Stimulated activated CD4-positive, alpha-beta T cell treated with anti-CD3 and anti-CD28 coated beads, Interleukin-4, amount 100 ng/mL, for 4 hours (primary cell): ENCODE measurements at places on chromosomes 16 and 17.

- no peak for DNase-seq
These were observed 2.2 kb downstream of the JUP start for GRCh38 chr17:41784207-41784744.

DNA sequence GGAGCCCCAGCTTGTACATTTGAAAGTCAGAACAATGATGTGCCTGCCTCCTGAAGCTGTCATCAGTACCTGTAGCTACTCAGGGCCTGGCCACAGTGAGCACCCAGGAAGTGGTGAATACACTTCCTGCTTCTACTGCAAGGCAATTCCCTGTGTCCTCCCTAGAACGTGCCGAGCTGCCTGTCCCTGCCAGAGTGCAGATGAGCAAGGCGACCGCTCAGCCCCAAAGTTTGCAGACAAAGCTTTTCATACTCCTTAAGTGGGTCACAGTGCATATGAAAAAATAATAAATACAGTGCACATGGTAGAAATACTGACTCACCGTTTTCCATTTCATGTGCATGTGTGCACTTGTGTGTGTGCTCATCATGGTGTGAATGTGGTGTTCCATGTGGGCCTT lies 77.3 kb downstream of the MPRIP start:
- peak; percentile 61 for DNase-seq

DNA sequence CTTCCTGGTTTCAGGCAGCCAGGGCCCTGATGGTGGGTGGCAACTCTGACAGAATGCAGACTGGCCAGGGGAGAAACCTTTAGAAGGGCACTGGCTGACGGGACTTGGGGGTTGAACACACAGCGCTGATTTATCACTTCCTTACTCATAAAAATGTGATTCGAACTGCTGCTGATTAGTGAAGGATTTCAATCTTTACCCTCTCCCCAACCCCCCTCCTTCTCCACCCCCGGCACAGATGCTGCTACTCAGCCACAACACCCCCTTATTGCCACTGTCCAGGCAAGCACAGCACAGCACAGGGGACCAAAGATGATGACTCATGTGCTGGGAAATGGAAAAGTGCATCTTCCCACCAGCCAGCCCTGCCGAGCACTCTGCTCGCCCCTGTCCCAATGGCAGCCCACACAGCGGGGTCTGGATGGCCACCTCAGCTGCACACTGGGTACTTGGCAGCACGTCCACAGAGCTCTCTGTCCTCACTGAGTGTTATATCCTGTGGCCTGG lies 70.1 kb downstream of the SMG6 start:
- DNase-seq = no peak

GRCh38 chr17:51124640-51125503 lies 4.2 kb upstream of the SPAG9 start:
- DNase-seq = no peak

DNA sequence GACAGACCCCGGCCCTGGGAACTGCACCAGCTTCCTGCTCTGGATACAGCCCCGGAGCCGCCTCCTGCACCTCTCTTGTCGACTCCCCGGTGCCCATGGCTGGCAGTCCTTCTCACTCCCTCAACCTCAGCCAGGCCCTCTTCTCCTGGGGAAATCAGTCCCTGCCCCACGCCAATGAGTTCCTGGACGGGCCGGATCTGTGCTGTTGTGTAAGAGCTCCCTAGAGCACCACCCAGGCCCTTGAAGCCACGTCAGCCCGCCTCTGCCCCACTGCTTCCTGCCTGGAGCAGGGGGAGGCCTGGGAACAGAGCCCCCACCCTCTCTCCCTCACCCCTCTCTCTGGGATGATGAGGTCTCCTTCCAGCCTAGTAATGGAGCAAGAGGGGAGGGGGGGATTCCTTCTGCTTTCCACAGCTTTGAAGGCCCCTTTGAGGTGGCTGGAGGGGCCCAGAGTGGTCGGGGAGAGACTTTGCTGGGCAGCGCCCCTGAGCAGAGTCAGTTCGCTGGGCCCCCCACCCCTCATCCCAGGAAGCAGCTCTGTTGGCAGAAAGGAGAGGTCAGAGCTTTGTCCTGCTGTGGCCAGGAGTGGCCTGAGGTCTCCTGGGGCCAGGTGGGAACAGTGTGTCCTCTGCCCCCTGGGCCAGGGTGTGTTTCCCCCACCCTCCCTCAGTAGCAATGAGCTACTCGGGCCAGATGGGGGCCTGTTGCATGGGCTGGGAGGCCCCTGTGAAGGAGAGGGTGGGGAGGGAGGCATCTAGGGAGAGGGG lies 3.8 kb downstream of the PRR29 start:
- DNase-seq = no peak
